ENCODE measurements at places on chromosomes 4 and X.

GRCh38 chrX:11190745-11191510 lies 79.8 kb downstream of the HCCS start:
- DNase-seq: no peak

DNA sequence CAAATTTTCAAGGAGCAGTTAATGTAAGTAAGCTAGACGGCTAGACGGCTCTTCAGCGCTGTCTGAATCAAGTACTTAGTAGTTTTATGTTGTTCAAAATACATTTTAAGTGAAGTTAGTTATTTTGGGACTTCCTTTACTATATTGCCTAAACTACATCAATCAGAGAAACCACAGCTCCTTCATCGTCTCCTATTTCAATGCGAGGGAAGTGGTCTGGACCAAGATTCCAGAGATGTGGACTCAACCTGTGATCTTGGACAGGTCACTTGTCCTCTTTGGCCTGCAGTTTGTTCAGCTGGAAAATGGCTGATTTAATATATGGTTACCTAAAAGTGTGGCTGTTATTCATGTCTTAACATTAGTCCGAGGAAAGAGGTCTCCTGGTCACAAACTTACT lies 10.6 kb downstream of the ING2 start:
- DNase-seq: no peak

GRCh38 chr4:19216476-19216875 lies 1035.2 kb upstream of the SLIT2 start:
- no peak for DNase-seq

- DNase-seq: peak; percentile 36
Observed at GRCh38 chr4:47510506-47511143, 25.6 kb downstream of the ATP10D start.
